Left renal pelvis (tissue), 4 donors: ENCODE measurements at places on chromosomes 13 and 19.

- DNase-seq, result no peak
Observed at GRCh38 chr19:13260883-13261653, 110.9 kb downstream of the IER2 start.

- no peak for DNase-seq
Observed at GRCh38 chr13:24183741-24184182, 23.2 kb downstream of the SPATA13 start.

- DNase-seq, result no peak
Observed at GRCh38 chr19:35296644-35297514, 4.9 kb downstream of the MAG start.

DNA sequence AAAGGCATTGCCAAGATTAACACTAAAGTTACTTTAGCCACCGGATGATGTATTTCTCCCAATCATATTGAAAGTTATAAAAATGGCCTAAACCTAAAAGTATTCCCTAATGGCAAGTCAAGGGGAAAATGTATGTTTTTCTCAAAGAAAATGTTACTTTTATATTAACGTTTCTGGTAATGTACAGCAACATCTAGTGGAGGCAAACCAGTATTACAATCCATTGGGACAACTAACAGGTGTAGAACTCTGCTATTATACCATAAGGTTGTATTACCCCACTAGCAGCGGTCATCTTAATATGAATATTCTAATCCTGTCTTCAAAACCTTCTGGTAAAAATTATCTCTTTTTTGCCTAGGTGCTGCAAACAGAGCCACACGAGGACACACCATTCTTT lies 69.2 kb downstream of the ZNF100 start:
- no peak for DNase-seq

DNA sequence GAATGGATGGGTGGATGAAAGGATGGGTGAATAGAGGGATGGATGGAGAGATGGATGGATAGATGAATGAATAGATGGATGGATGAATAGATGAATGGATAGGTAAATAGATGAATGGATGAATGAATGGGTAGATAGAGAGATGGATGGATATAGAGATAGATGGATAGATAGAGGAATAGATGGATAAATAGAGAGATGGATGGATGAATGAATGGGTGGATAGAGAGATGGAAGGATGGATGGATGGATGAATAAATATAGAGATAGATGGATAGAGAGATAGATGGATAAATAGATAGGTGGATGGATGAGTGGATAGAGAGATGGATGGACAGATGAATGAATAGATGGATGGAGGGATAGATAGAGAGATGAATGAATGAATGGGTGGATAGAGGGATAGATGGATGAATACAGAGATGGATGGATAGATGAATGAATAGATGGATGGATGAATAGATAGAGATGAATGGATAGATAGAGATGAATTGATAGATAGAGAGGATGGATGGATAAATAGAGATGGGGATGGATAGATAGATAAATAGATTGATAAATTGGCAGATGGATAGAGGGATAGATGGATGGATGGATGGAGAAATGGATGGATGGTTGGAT lies 106.7 kb upstream of the SOX1 start:
- no peak for DNase-seq

- no peak for DNase-seq
Observed at GRCh38 chr19:18273561-18274218, 562 bp downstream of the IQCN start.

GRCh38 chr19:43330726-43331434 lies 22.6 kb upstream of the CD177 start:
- DNase-seq, result no peak

DNA sequence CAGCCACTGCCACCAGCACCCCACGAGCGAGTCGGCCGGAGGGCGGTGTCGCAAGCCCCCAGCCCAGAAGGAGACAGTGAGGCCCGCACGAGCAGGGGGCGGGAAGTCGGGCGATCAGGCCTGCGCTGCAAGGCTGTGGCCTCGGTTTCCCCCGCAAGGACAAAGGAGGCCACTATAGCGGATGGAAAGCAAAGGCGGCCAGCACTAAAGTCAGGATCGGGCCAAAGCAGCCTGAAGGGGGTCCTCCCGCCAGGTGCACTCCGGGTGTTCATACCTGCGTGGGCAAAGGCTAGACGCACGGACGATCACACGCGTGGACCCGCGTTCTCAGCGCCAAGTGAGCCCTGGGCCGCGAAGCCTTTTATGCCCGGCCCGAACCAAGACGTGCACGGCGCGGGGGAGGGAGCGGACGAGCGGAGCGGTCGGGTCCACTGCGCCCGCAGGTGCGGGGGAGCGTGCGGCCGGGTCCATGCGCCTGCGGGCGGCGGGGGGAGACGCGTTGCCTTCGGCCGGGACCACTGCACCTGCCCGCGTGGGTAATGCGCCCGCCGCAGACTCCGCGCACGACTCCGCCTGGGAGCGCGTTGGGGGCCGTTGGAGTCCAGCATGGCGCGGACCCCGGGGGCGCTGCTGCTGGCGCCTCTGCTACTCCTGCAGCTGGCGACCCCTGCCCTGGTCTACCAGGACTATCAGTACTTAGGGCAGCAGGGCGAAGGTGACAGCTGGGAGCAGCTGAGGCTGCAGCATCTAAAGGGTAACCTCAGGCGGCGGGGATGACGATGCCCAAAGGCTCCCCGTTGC lies at the start of the genes PRDX2 and THSD8:
Gene PRDX2, minus strand, starts transcription at position 335 of the 801 bp plus-strand sequence. CDS start 539 bp downstream, outside the sequence.
Gene THSD8, plus strand, starts transcription at position 604 of the 801 bp plus-strand sequence. Its CDS starts 3 bp downstream, at position 607.
- DNase-seq, result no peak

GRCh38 chr13:74979703-74980102 lies 502.3 kb downstream of the TBC1D4 start:
- DNase-seq, result no peak
